ENCODE measurements at places on chromosomes 3 and 15. TPM values are rescaled to one million over a fixed set of nuclear protein-coding genes. Genes with fewer than 3 reads are reported as not detected.

NKIRAS1 gene
- 18.7 TPM for polyA plus RNA-seq

ACKR4 gene
- 1.7 TPM for polyA plus RNA-seq

UROC1 gene
- 0.04 TPM for polyA plus RNA-seq

GRCh38 chr3:123449102-123449996 lies 459 bp upstream of the ADCY5 start:
- no peak for DNase-seq

- no peak for DNase-seq
Measured at GRCh38 chr3:5531741-5532290, 344.3 kb downstream of the EDEM1 start.

DNA sequence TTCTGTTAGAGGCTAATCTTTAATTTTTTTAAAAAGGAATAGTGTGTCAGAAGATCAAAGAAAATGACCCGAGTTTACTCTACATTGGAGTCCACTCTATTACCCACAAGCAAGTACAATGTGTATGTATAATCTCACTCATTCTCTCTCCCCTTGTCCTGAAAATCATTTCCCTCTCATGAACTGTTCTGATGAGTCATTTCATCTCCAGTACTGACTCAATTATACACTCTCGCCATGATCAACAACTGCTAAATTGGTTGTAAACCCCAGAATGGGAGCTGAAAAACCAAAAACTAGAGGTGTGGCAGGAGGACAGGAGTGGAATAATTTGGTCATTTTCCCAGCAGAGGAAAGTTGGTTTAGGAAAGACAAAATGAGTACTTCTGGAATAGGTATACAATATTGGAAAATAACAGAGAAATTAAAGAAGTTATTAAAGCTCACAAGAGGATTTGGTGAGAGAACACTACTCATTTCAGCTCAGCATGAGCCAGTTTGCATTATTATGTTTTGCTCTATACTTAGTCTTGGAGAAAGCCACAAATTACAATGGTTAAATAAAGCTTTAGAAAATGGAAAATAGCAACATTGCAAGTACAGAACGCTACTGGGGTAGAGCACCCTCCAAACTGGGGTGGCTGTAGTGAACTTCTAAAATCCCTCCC lies 144.3 kb upstream of the PFN2 start:
- DNase-seq, result no peak

GRCh38 chr3:158562674-158563073 lies 8.3 kb upstream of the MLF1 start:
- DNase-seq, result no peak

DNA sequence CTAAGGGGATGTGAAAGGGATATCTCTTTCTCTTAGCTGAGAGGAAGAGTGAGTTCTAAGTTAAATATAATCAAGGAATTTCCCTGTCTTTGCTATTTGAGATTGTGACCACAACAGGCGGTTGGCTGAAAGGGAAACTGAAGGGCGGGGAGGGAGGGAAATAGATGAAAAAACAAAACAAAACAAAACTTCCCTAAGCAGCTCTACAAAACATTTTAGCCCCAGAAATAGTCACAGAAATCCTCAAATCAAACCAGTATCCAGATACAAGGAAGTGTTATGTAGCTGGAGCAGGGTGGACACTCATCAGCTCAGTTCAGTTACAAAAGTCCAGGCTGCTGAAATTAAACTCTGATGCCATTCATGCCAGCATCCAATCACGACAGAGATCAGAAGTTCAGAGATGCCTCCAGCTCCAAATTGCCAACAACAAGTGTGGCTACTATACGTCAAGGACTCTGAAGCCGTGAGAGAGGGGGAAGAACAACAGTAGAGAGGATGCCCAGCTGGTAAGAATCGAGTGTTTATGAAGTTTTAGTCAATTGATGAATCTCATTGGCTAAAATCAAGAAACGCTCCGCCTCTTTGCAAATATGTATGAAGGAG lies 319 bp upstream of the TP63 start:
- DNase-seq, result no peak

GRCh38 chr3:143216709-143217182 lies 97.2 kb downstream of the CHST2 start:
- no peak for DNase-seq

DNA sequence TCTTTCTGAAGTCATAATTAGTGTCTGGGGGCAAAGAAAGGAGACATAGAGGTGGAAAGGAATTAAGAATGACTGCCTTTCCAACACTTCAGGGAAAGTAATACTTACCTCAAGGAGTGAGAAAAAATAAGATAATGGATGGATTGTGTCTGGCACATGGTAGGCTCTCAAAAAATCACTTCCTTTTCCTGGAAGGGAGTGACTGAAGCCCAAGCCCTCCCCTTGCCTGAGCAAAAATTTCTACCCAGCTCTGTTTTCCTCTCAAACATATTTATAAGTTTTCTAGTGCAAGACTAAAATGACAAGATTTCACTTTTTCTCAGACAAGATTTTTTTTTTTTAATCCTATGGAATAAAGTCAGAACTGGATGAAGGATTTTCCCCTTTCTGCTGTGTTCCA lies 145.0 kb downstream of the IGSF11 start:
- DNase-seq, result no peak

GRCh38 chr3:45486136-45486535 lies 97.8 kb downstream of the LARS2 start:
- no peak for DNase-seq

DNA sequence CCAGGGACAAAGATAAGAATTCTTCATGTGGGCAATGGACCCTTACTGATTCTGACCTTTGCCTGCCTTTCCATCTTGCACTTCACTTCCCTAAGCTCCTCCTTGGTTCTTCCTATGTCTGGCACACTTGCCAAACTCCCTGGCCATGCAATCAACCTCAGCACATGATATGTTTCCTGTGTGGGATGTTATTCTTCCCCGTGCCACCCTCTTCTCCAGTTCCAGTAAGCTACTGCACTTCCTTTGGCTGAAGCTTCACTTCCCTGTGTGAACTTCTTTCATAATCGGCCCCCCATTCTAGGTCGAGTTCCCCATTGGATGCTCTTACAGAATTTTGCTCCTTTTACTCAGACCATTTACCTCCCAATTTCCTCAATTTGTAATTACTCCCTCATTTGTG lies 10.7 kb upstream of the TASOR start:
- no peak for DNase-seq

- no peak for DNase-seq
Measured at GRCh38 chr3:6025032-6025431, 835.9 kb upstream of the GRM7 start.

- no peak for DNase-seq
Measured at GRCh38 chr3:901953-902778, 190.7 kb upstream of the CNTN6 start.

- DNase-seq, result no peak
Measured at GRCh38 chr3:126259411-126260391, 79.3 kb upstream of the ALDH1L1 start.

- no peak for DNase-seq
Measured at GRCh38 chr15:99155961-99156443, 51.1 kb downstream of the SYNM start.

DNA sequence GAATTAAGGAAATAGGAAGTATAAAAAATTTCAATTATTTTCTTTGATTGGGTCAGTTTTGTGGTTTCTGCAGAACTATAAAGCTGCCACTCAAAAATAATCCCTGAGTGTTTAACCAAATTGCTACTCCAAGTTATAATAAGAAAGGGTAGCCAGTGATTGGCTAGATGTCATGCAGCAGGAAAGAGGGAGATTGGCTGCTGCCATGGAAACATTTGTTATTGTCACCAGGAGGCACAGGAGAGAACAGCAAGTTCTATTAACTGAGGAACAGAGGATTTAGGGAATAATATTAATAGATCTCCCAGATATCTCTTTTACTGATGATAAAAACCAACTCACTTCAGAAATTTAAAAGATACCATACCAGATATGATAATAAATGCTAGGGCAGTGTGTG lies 42.6 kb downstream of the CLDN1 start:
- DNase-seq, result no peak

DNA sequence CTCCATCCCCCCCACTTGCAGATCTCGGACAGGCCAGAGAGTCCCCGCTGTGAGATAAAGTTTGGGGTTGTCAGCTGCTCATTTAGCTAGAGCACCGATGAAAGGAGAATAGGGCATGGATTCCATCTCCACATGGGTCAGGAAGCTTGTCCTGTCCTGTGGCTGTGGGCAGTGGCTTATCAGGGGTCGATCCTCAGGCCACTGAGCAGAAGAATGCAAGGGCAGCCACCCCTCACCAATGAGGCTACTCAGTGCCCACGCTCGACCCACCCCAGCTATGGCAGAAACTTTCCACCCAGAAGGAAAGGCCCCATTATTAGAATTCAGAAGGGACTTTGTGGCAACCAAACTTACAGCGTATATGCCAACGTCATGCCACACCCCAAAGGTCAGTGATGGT lies 43.3 kb downstream of the CPN2 start:
- no peak for DNase-seq

Data from right renal cortex interstitium (tissue), 3 donors.